ENCODE measurements at places on chromosomes 13 and 19. TPM values are rescaled to one million over a fixed set of nuclear protein-coding genes. Genes with fewer than 3 reads are reported as not detected.

- no peak for DNase-seq
- H3K4me1 ChIP-seq: no peaks in the 10 kb centered on the region
- H3K27me3 ChIP-seq: no peaks in the 10 kb centered on the region
- H3K4me3 ChIP-seq: no peak overlapping the region
These were observed 17.4 kb upstream of the BCL3 start for GRCh38 chr19:44731081-44731480.

Gene NKPD1
- 1.1 TPM for total RNA-seq

- no peaks in the 10 kb centered on the region for H3K27me3 ChIP-seq
- no peak overlapping the region for H3K4me3 ChIP-seq
- DNase-seq: no peak
- H3K36me3 ChIP-seq: no peaks in the 10 kb centered on the region
These were observed 169.2 kb downstream of the GPC5 start for GRCh38 chr13:91567485-91568207.

- H3K36me3 ChIP-seq: peaks cover 4% of the 10 kb centered on the region
- no peak overlapping the region for H3K4me3 ChIP-seq
- peaks cover 7% of the 10 kb centered on the region for H3K4me1 ChIP-seq
- H3K27ac ChIP-seq: peak overlapping the region; percentile 41
- peak; percentile 59 for DNase-seq
These were observed 10.4 kb downstream of the ZNF93 start for GRCh38 chr19:19911150-19911549.

- no peaks in the 10 kb centered on the region for H3K36me3 ChIP-seq
- DNase-seq: peak; percentile 52
- peak overlapping the region; percentile 50 for H3K27ac ChIP-seq
- peaks cover 24% of the 10 kb centered on the region for H3K4me1 ChIP-seq
- peaks cover 72% of the 10 kb centered on the region for H3K27me3 ChIP-seq
These were observed 607 bp downstream of the NFIC start for GRCh38 chr19:3366753-3367627.

Gene POLR1G
- total RNA-seq: 6.5 TPM

Gene SIGLEC8
- not detected for total RNA-seq

GRCh38 chr19:13018035-13018914 lies 23.0 kb downstream of the NFIX start:
- H3K4me1 ChIP-seq: peaks cover 2% of the 10 kb centered on the region
- no peak overlapping the region for H3K4me3 ChIP-seq
- H3K27me3 ChIP-seq: peaks cover 100% of the 10 kb centered on the region
- H3K36me3 ChIP-seq: no peaks in the 10 kb centered on the region
- DNase-seq: peak; percentile 77

GRCh38 chr19:8269724-8270123 lies 38.4 kb downstream of the CD320 start:
- no peaks in the 10 kb centered on the region for H3K36me3 ChIP-seq
- no peak overlapping the region for H3K27ac ChIP-seq

Gene CAPS
- 14.4 TPM for total RNA-seq

- no peak overlapping the region for H3K4me3 ChIP-seq
- no peak overlapping the region for H3K27ac ChIP-seq
- H3K36me3 ChIP-seq: no peaks in the 10 kb centered on the region
These were observed 25.5 kb downstream of the KCTD12 start for GRCh38 chr13:76860706-76861105.

- DNase-seq: no peak
- H3K27ac ChIP-seq: no peak overlapping the region
- H3K4me3 ChIP-seq: no peak overlapping the region
- H3K4me1 ChIP-seq: no peaks in the 10 kb centered on the region
- H3K27me3 ChIP-seq: no peaks in the 10 kb centered on the region
These were observed 21.2 kb downstream of the WTIP start for GRCh38 chr19:34502582-34503411.

Gene DNMT1
- total RNA-seq: 100 TPM

Gene LPAR2
- total RNA-seq: 39.9 TPM

- H3K27ac ChIP-seq: no peak overlapping the region
- H3K4me3 ChIP-seq: no peak overlapping the region
- H3K36me3 ChIP-seq: no peaks in the 10 kb centered on the region
- H3K4me1 ChIP-seq: no peaks in the 10 kb centered on the region
- no peaks in the 10 kb centered on the region for H3K27me3 ChIP-seq
These were observed 41.3 kb downstream of the DPF1 start for GRCh38 chr19:38182536-38183210.

DNA sequence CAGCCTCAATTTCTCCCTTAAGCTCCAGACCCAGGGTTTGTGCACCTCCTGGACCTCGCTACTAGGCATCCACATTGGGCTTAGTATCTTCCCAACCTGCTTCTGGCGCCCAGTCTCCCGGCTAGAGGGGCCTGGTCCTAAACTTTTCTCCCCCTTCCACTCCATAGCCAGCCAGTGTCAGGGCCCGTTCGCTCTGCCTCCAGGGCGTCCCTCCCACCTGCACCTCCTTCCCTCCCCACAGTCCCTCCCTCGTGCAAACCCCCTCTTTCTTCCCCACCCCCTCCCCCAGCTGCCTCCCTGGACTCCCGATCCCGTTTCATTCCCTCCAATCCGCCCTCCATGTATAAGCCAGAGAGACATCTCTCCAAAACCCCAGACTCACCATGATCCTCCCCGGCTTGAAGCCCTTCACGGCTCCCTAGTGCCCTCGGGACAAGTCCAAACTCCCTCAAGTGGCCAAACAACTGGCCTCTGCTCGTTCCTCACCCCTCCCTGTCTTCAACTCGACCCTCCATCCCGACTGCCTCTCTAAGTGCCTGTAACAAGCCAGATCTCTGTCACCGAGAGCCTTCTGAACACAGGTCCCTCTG lies 997 bp upstream of the SAMD4B start:
- no peaks in the 10 kb centered on the region for H3K36me3 ChIP-seq
- no peaks in the 10 kb centered on the region for H3K27me3 ChIP-seq
- peak overlapping the region; percentile 84 for H3K4me3 ChIP-seq
- H3K27ac ChIP-seq: peak overlapping the region; percentile 80
- peaks cover 6% of the 10 kb centered on the region for H3K4me1 ChIP-seq

- H3K4me1 ChIP-seq: no peaks in the 10 kb centered on the region
- no peak overlapping the region for H3K4me3 ChIP-seq
- H3K27me3 ChIP-seq: no peaks in the 10 kb centered on the region
- H3K27ac ChIP-seq: no peak overlapping the region
These were observed 64.0 kb upstream of the ZNF681 start for GRCh38 chr19:23822735-23823134.

Gene LPAR6
- total RNA-seq: 0.45 TPM

DNA sequence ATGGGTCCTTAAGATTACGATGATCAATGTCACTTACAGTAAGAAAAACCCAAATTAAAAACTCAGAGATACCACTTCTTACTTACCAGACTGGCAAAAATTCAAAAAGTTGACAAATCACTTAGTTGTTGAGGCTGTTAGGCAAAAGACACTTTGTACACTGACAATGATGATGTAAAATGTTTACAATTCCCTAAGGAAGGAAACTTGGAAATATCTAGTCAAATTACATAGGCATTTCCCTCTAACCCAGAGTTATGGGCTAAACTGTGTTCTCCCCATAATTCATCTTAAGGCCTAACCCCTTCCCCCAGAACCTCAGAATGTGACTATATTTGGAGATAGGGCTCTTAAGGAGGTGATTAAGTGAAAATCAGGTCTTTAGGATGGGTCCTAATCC lies 12.0 kb downstream of the TGDS start:
- H3K27me3 ChIP-seq: no peaks in the 10 kb centered on the region
- peak; percentile 8 for DNase-seq
- no peak overlapping the region for H3K27ac ChIP-seq
- H3K4me3 ChIP-seq: no peak overlapping the region
- H3K4me1 ChIP-seq: no peaks in the 10 kb centered on the region

- peaks cover 90% of the 10 kb centered on the region for H3K27me3 ChIP-seq
- no peaks in the 10 kb centered on the region for H3K36me3 ChIP-seq
- H3K4me1 ChIP-seq: no peaks in the 10 kb centered on the region
- no peak for DNase-seq
- H3K27ac ChIP-seq: no peak overlapping the region
- no peak overlapping the region for H3K4me3 ChIP-seq
These were observed 5.6 kb upstream of the ERFL start for GRCh38 chr19:41933693-41934426.

Gene TUBA3C
- total RNA-seq: not detected

GRCh38 chr19:48246101-48246500 lies 9.6 kb downstream of the CARD8 start:
- H3K4me1 ChIP-seq: no peaks in the 10 kb centered on the region
- no peak overlapping the region for H3K4me3 ChIP-seq
- H3K27ac ChIP-seq: no peak overlapping the region
- no peak for DNase-seq

DNA sequence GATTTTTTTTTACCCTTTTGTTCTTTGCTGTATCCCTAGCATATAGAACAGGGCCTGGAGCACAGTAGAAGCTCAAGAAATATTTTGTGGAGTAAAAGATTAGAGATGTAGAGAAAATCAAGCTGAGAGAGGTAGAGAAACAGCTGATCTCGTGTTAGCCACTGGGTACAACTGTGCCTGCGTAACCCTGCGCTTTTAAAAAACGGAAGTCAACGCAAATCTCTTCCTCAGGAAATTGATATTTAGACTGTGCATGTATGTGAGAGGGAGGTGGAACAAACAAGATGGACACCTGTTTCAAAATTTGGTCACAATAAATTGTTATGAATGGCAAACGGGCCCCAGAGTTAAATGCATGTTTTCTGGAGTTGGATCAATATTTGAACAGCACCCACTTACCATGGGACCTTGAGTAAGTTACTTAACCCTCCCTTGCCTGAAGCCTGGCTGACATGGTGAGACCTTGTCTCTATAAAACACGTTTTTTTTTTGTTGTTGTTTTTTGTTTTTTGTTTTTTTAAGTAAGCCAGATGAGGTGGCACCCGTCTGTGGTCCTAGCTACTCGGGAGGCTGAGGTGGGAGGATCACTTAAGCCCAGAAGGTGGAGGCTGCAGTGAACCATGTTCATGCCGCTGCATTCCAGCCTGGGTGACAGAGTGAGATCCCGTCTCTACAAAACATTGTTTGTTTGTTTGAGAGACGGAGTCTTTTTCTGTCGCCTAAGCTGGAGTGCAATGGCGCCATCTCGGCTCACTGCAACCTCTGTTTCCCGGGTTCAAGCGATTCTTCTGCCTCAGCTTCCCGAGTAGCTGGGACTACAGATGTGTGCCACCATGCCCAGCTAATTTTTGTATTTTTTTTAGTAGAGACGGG lies 3.3 kb upstream of the EPOR start:
- DNase-seq: no peak
- no peak overlapping the region for H3K4me3 ChIP-seq
- H3K4me1 ChIP-seq: peaks cover 7% of the 10 kb centered on the region
- H3K27ac ChIP-seq: no peak overlapping the region
- no peaks in the 10 kb centered on the region for H3K27me3 ChIP-seq
- H3K36me3 ChIP-seq: no peaks in the 10 kb centered on the region

Gene PSG6
- not detected for total RNA-seq

DNA sequence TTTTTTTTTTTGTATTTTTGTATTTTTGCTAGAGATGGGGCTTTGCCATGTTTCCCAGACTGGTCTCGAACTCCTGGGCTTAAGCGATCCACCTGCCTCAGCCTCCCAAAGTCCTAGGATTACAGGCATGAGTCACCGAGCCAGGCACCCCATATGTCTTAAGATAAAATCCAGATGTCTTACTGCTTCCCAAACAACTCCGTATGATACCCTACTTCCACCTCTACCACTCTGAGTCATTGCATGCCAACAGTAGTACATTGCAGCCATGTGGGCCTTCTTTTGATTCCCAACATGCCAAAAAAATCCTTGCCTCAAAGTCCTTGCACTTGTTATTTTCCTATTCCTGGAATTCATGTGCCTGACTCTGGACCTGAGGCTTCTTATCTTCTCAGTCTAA lies 799.2 kb downstream of the GPC5 start:
- H3K27me3 ChIP-seq: no peaks in the 10 kb centered on the region
- H3K4me1 ChIP-seq: no peaks in the 10 kb centered on the region
- DNase-seq: no peak
- H3K4me3 ChIP-seq: no peak overlapping the region
- H3K27ac ChIP-seq: no peak overlapping the region

- peaks cover 33% of the 10 kb centered on the region for H3K4me1 ChIP-seq
- no peaks in the 10 kb centered on the region for H3K27me3 ChIP-seq
- no peak overlapping the region for H3K4me3 ChIP-seq
- H3K27ac ChIP-seq: no peak overlapping the region
These were observed 7.2 kb upstream of the CCDC97 start for GRCh38 chr19:41302624-41303351.

DNA sequence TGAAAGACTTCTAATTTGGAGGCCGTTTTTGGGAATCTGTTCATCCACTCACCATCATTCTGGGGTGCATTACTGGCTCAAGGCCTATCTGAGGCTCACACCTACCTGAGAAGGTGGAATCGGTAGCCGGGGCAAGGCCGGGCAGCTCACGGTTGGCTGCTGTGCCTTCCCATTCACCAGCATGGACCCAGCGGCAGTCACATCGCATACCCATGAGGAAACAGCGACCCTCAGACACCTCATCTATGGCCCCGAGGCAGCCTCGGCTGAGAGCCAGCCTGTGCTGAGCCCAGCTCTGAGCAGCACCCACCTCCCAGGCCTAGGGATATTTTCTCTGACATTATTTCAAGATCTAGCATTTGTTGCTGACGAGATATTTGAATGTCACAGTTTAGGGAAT lies 130.5 kb downstream of the ATP11A start:
- no peaks in the 10 kb centered on the region for H3K27me3 ChIP-seq
- H3K36me3 ChIP-seq: peaks cover 57% of the 10 kb centered on the region
- H3K4me3 ChIP-seq: no peak overlapping the region
- H3K4me1 ChIP-seq: no peaks in the 10 kb centered on the region
- peak overlapping the region; percentile 75 for H3K27ac ChIP-seq
- no peak for DNase-seq

DNA sequence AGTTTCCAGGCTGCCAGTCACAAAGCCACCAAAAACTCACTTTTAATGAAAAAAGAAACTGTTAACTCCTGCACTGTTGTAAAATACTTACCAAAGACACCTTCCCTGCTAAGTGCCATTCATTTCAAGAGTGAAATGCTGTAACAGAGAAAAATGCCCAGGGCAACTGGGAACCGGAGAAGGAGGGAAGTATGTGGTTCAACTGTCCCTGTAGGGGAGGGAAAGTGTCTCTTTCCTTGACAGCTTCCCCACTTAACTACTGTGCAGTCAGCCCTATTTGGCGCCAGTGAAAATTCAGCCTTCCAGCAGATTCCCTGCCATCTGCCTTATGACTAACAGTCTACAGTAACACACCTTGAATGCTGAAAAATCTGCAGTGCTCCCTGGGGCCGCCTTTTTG lies 789.0 kb downstream of the DIAPH3 start:
- no peaks in the 10 kb centered on the region for H3K27me3 ChIP-seq
- H3K27ac ChIP-seq: peak overlapping the region; percentile 3
- H3K4me1 ChIP-seq: peaks cover 38% of the 10 kb centered on the region
- no peaks in the 10 kb centered on the region for H3K36me3 ChIP-seq
- DNase-seq: peak; percentile 32

Measured in cardiac muscle cell (in vitro differentiated cells and primary cell).